Cortex of kidney (tissue), 1 donor: ENCODE measurements at places on chromosomes 12 and 14.

DNA sequence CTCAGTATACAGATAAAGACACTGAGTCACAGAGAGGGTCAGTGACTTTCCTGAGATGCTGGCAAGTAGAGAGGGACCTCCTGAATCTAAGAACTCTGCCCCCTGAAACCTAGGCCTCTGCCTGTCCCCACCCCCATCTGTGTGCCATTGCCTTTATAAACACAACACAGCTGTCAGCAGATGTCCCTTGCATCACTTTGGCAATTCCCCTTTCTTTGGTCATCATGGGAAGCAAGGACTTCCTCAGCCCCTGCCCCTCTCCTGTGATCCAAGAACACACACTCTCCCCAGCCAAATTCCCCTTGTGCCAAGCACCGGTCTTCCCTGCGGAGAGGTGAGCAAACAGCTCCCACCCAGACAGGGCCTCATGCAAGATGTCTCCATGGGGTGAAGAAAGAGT is 8.3 kb downstream of the TSPAN11 start:
- DNase-seq, result no peak

DNA sequence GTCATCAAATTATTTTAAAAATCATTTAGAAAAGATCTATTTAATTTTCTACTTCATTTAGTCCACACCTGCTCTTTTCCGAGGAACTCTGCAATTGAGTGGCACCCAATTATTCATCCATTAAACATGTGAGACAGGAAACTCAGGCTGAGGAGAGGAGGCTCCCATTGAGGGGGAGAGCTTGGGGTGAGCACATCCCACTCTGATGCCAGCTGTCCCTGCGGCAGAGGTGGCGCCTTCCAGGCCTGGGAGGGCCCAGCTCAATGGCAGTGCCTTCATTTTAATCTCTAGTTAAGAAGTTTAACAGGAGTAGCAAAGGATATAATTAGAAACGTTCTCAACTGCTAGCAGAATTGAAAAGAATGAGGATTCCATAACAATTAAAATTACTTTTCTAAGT is 92.0 kb downstream of the ITPR2 start:
- DNase-seq, result no peak

DNA sequence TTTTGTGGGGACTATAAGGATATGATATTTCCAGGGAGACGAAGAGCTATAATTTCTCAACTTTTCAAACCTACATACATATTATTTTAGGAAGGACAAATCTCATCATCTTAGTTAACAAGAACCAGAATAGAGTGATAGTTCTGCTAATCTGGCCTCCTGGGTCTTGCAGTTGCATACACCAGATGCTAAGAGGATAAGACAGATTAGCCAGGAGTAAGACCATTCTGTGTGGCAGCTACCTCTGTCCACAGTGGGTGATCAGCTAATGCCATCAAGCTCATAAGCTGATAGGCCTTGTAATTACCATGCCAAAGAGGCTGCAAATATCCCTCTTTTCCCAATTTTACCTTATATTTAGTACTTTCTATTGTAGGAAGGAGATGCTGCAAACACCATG is 776.8 kb downstream of the NRXN3 start:
- no peak for DNase-seq

DNA sequence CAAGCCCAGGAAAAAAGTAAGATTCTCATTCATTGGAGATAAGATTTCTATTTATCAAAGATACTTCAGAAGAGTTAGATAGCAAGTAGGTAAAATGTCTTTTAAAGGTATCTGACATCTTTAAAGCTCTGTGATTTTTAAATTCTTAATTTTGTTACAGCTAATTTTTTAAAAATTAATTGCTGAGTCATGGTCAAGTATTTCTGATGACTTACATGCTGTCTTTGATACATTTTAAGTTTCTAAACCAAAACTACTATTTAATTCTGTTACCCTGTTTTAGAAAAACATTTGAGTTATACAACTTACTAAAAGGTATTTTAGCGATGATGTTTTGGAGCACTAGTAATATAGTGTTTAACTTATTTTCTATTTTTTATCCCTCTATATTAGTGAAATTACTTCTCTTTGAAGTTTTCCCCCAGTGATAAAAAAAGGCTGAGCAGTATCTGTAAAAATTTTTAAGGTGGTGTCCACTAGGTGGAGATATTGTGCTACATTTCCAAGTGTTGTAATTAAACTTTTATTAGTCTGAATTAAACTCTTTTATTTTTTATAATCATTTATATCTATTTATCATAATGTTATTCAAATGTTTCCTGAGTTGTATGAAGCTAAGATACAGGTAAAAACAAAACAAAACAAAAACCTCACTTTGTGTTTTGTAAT is 11.5 kb downstream of the ALG10 start:
- no peak for DNase-seq

GRCh38 chr12:92696216-92696615 is 6.6 kb upstream of the PLEKHG7 start:
- no peak for DNase-seq

- no peak for DNase-seq
These were observed 70.2 kb upstream of the TCL1A start for GRCh38 chr14:95784137-95784536.

DNA sequence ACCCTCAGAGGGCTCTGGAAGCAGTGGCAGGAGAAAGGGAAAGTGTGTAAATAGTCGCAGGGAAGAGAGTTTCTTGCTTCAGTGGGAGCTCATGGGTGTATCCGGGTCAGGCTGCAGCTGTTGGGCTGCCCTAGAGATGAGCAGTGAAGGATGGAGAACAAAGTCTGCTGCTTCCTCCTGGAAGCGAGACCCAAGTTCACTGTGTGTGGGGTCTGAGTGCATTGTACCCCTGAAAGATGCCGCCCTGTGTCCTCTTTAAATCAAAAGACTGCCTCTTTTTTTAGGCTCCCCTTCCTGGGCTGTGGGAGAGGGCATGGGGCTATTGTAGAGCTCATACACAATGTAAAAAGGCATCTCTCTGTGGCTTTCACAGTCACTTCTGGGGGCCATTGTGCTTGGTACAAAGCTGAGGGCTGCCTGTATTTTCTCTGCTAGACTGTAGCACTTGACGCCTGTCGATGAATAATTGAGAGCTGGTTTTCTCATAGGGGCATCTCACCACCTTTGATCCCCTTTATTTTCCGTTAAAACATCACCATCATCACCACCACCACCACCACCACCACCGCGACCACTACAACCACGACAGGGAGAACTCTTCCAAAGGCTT is 16.7 kb downstream of the CHST11 start:
- no peak for DNase-seq

DNA sequence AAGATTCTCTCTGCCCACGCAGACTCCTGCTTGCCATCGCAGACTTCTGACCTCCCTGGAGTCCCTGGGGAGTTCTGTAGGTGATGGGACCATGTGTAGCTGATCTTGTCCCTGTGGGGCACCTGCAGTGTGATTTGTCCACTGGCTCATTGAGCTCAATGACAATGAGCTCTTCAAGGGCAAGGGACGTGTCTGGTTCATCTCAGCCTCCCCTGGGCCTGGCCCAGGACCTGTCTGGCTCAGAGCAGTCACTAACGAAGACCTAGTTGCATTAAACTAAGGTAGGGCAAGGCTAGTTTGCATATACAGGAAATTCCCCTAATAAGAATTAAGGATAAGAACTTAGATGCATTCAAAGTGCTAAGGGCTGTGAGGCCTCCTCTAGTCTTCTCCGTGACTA is 245.5 kb upstream of the NOS1 start:
- DNase-seq, result no peak

GRCh38 chr12:113477171-113477841 is 5.6 kb upstream of the LHX5 start:
- no peak for DNase-seq

GRCh38 chr12:49227713-49228112 is 37.2 kb upstream of the TUBA1C start:
- DNase-seq, result no peak

GRCh38 chr12:17992002-17992656 is 97.9 kb downstream of the RERGL start:
- no peak for DNase-seq

- no peak for DNase-seq
These were observed 114.2 kb upstream of the MDM1 start for GRCh38 chr12:68446384-68446783.

DNA sequence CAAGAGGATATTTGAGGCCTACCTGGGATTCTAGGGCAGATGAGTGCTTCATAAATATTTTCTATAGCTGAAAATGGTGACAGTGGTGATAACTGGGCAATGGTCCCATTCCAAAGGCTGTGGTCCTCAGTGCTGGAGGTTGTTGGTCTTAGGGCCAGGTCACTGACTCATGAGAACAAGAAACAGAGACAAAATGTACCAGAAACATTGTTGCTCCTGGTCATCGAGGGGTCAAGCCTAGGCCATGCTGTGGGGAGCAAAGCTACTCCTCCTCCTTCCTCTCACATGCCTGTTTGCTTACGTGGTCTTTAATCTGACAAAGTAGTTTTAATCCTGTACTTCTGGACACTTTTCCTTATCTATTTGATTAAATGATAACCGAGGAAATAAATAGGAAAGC is 33.8 kb downstream of the ERG28 start:
- DNase-seq, result no peak

GRCh38 chr12:1174659-1175058 is 183.6 kb downstream of the ERC1 start:
- no peak for DNase-seq

GRCh38 chr14:59015482-59015881 is 173.0 kb upstream of the DAAM1 start:
- DNase-seq, result no peak

DNA sequence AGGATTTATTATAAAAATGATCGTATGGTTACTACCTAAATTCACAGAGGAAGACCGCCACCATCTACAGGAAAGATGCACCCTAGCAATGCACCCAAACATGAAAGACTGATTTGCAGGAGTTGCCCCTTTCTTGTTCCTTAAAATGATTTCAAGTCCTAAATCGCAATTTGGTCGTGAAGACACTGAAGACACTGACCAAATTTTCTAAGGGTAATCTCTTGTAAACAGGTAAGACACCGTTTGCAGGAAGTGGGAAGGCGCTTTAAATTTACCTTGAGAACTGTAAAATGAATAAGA is 1.0 kb downstream of the SOS2 start:
- no peak for DNase-seq

DNA sequence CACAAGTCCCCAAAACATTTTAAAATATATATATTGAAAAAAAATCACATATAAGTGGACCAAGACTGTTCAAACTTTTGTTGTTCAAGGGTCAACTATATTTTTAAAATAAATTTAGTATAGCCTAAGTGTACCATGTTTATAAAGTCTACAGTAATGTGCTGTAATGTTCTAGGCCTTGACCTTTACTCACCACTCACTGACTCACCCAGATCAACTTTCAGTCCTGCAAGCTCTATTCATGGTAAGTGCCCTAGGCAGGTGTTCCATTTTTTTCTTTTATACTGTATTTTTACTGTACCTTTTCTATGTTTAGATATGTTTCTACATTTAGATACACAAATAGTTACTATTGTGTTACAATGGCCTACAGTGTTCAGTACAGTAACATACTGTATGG is 23.4 kb upstream of the TMTC1 start:
- DNase-seq, result no peak

- no peak for DNase-seq
These were observed 559 bp upstream of the RFC5 start for GRCh38 chr12:118015944-118016343.

DNA sequence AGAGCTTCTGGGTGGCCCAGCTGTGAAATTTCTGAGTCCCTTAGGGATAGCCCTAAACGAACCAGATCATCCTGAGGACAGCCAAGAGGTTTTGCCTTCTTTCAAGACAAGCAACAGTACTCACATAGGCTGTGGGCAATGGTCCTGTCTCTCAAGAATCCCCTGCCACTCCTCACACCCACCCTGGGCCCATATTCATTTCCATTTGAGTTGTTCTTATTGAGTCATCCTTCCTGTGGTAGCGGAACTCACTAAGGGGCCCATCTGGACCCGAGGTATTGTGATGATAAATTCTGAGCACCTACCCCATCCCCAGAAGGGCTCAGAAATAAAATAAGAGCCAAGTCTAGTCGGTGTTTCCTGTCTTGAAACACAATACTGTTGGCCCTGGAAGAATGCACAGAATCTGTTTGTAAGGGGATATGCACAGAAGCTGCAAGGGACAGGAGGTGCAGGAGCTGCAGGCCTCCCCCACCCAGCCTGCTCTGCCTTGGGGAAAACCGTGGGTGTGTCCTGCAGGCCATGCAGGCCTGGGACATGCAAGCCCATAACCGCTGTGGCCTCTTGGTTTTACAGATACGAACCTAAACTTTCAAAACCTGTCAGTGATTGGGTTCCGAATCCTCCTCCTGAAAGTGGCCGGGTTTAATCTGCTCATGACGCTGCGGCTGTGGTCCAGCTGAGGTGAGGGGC is 38.9 kb downstream of the DAD1 start:
- no peak for DNase-seq

DNA sequence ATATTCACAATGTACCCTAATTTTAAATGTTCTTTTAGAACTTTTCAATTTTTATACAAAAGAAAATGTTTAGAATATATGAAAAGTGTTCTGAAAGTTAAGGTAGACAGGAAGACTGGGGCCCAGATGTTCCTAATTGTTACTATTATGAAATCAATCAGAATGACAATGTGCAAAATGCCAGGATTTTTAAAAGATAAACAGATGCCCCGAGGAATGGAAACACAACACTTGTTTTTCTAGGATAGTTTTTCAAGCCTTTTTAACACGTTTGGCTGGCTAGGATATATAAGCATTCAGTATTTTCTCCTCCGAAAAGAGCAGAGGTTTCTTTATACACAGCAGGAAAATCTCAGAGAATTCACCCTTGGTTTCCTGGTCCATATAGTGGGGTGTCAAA is 106.8 kb downstream of the ESR2 start:
- DNase-seq, result no peak

DNA sequence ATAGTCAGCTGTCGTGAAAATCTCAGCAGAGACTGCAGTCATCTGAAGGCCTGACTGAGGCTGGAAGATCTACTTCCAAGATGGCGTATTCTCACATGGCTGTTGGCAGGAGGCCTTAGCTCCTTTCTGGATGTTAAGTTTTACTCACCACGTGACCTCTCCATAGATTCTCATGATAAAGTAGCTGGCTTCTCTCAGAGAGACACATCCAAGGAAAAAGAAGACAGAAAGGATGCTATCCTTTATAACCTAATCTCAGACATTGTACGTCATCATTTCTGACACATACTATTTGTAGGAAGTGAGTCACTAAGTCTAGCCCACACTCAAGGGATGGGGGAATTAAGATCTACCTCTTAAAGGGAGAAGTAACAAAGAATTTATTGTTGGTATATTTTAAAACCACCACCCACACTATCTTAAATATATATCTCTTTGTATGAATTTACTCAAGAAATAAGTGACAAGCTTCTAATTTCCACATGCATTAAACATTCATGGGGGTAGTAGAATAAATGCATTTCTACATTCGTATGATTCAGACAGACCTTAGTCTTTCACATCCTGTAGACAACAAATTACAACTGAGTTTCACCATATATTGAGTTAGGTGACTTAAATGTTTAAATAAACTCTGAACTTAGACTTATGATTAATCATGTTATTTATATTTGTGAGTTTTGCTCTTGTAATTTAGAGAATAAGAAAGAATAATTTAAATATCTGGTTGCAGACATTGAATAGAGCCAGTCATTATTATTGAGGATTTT is 411.0 kb downstream of the LRIG3 start:
- no peak for DNase-seq

- no peak for DNase-seq
These were observed 91.7 kb downstream of the DERA start for GRCh38 chr12:16002880-16003279.
